ENCODE measurements at places on chromosomes 3 and 15.
A peak's percentile ranks its signal among the peaks of the same experiment; 100 is the strongest.

DNA sequence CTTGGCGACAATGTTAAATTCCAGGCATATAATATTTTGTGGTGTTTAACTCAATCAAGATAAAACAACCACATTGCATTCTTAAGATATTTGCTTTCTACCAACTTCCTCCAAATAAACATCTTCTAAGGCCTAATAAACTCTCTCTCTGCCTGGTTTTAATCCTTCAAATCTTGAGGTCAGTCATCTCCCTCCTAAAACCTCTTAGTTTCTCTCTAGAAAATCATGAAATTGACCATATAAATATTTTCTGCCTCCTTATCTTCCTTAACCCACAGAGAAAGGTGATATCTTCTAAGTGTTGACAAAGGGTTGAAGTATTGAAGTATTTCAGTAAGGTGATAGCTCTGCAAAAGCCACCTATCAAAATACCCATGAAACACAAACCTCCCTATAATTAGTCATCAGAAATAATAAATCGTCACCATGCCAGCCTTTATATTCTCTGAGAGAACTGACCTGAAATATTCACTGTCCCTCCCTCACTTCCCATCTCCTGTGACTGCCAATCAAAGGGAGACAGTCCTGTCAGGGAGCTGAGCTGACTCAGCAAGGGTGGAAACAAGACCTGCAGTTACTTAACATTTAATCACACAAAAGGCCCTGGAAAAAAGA is 1261.1 kb downstream of the ROBO1 start:
- no peak for DNase-seq

DNA sequence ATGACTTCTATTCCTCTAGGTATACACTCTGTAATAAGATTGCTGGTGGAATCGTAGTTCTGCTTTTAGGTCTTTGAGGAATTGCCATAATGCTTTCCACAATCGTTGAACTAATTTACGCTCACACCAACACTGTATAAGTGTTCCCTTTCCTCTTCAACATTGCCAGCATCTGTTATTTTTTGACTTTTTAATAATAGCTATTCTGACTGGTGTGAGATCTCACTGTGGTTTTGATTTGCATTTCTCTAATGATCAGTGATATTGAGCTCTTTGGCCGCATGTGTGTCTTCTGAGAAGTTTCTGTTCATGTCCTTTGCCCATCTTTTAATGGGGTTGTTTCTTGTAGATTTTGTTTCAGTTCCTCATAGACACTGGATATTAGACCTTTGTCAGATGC is 12.8 kb downstream of the NXPE3 start:
- no peak for DNase-seq

DNA sequence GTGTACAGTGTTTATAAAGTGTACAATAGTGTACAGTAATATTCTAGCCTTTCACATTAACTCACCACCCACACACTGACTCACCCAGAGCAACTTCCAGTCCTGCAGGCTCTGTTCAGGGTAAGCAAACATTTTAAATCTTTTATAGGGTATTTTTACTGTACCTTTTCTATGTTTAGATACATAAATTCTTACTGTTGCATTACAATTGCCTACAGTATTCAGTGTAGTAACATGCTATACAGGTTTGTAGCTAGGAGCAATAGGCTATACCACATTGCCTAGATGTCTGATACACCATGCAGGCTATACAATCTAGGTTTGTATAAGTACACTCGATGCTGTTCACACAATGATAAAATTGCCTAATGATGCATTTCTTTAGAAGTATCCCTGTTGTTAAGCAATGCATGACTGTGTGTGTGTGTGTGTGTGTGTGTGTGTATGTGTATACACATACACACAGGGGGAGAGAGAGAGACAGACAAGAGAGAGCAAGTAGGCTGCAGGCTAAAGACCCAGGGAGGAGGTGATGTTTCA is 72.5 kb upstream of the PRR23C start:
- peak; percentile 15 for DNase-seq

- DNase-seq: no peak
Measured at GRCh38 chr3:105979961-105980360, 111.1 kb upstream of the CBLB start.

DNA sequence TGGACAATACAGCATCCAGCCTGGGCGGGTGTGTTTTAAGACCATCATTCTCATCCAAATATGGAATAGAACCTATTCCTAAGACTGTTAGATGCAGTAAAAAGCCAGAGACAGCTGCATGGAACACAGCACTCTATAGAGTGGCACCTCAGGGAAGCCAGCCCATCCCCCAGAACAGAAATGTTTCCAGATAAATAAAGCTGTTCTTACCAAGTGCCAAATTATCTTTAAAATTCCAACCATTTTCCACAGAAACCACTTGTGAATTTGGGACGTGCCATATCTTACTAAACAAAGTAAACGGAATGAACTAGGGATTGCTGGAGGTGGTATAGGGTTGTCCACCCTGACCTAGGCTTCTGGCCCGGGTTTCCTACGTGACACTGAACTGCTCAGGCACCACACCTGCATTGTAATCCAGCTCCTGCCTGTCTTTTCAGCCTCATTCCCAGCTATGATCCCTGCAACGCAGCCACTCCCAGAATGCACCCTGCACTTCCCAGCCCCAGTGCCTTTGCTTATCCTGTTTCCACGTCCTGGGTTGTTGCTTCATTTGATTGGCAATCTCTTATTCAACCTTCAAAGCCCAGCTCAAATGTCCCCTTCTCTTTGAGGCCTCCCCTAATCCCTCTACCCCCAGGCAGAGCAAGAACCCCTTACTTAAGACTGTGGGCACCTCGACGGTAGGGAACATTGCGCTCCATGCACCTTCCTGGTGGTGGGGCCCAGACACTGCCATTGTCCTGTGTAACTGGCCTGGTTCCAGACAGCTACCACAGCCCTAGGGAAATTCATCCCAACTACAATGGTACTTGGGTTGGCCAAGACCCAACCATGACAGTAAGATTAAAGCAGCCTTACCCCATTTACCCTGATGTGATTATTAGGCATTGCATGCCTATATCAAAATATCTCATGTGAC is 100.2 kb downstream of the IQSEC1 start:
- no peak for DNase-seq

DNA sequence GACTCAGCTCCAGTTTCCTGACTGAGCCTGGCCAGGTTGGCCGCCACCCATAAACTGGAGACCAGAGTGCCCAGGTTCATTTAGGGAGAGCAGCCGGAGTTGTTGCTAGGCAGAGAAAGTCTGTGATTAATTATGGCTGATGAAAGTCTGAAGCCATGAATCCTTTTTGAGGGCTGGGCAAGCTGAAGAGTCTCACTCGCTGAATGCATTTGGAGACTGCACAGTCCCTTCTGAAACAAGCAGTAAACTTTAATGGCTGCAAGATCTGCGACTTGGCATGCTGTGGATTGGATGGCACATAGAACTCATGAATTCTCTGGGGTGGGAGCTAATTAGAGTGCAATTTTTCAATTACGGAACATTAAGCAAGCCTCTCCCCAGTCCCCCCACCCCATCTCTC is 282.1 kb downstream of the RPLP1 start:
- DNase-seq: no peak
